ENCODE measurements at places on chromosomes 6 and 20. TPM values are rescaled to one million over a fixed set of nuclear protein-coding genes. Genes with fewer than 3 reads are reported as not detected.

- DNase-seq: no peak
Observed at GRCh38 chr6:43310134-43310533, 1.5 kb upstream of the CRIP3 start.

GRCh38 chr20:49620364-49621240, 52.7 kb upstream of the PTGIS start:
- DNase-seq: no peak

DNA sequence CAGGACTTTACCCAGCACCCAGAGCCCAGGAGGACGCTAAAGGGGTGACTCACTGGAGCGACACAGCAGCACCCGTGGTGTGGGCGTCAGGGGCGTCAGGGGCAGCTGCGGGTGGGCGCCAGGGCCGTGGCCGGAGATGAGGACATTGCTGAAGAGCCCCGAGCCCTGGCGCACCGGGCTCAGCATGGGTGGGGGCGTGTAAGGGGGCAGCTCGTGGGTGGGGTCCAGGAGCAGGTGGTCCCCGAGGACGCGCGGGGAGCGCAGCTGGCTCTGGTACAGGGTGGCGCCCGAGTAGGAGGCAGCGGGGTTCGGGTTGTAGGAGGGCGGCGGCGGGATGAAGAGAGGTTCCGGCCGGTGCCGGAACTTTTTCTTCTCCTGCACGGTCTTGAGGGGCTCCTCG, 41.6 kb upstream of the MRPS10 start:
- no peak for DNase-seq

SPTLC3 gene
- total RNA-seq: 2.0 TPM

SLC17A3 gene
- not detected for total RNA-seq

DNA sequence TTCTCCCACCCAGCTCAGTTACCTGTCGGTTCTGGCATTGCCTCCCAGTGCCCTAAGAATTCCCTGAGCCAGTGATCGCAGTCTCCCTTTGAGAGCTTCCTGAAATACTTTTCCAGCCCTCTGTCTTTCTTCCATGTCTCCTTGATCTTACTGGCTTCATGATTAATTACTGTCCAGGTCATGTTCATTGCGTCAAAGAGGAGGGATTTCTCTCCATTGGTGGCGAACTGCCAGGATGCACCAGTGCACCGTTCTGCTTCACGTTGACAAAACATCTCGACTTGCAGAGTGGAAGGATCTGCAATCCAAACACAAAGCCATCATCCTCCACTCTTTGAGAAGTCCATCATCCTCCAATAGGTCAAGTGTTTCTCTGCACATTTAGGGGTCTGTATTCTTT, 8.6 kb downstream of the RAET1E start:
- DNase-seq: no peak

GRCh38 chr6:85864453-85865401, 222.0 kb upstream of the SYNCRIP start:
- peak; percentile 38 for DNase-seq

Data from SK-MEL-5 (cell line).